ENCODE measurements at places on chromosomes 1 and 21.
A peak's percentile ranks its signal among the peaks of the same experiment; 100 is the strongest.

GRCh38 chr1:156945881-156946661, 25.6 kb downstream of the LRRC71 start:
- no peak for DNase-seq

DNA sequence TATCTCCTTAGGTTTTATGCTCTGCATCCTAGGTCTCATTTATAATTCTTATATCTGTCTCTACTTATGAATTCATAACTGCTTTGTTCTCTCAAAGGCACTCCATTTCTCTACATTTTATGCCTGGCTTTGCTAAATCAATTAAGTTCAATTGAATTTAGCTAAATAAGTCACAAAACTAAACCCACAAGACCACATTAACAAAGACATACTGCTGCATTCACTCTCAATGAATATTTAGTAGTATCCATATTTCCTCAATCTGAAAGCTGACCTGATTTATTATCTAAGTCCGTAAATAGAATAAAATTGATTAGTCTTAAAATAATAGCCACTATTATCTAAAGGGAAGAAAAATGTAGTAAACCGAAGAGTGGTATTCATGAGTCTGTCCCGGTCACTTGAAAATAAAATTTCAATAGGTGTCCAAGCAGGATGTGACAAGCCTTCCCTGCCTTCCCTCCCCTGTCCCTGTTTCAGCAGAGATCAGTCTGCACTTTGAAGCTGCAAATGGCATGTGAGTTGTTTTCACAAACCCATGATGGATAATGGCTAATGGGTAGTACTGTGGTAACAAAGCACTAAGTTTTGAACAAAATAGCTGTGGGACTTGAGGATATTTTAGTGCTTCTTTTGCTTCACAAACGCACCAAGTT, 295.0 kb upstream of the NCAM2 start:
- DNase-seq: no peak

DNA sequence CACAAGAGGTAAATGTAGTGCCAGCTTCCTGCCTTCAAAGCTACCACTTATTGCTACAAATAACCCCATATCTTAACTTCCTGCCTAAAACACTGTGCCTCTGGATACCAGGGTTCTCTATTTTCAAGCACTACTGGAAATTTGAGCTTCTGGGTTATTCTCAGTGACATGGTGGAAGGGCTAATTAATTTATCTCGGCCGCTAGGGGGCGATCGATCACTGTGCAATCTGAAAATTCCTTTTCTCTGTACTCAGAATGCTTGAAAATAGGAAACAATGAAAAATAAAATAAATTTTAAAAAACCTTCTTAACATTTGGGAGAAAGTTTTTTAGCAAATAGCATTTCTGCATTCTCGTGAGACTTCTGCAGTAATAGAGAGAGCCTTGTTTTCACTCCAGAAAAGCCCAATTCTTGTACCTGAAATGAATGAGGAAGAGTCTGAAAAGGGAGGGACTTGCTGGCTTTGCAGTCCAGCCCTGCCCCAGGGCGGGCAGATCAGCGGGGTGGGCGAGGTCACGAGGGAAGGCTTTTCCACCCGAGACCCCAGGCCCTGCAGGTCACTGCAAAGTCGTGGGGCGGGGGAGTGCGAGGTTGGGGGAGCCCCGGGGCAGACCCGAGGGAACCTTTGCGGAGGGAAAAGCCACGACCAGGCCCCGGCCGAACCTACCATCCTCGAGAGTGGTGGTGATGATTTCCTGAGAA, 276.7 kb downstream of the PCP4 start:
- DNase-seq: peak; percentile 82

- DNase-seq: no peak
Measured at GRCh38 chr21:43211760-43212115, 42.9 kb downstream of the CRYAA start.

- no peak for DNase-seq
Measured at GRCh38 chr1:234256359-234256758, 116.9 kb upstream of the COA6 start.

- DNase-seq: no peak
Measured at GRCh38 chr1:9204156-9204720, 30.3 kb upstream of the H6PD start.

DNA sequence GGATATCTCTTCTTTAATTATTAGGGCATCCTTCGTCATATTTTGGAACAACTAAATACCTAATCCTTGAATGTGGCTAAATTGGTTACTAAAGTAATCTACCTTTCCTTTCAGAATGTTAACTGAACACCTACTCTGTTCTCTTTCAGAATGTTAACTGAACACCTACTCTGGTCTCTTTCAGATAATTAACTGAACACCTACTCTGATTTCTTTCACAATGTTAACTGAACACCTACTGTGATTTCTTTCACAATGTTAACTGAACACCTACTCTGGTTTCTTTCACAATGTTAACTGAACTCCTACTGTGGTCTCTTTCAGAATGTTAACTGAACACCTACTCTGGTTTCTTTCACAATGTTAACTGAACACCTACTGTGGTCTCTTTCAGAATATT, 21.9 kb downstream of the RAB7B start:
- DNase-seq: no peak

- DNase-seq: peak; percentile 87
Measured at GRCh38 chr21:37435120-37435519, 68.5 kb downstream of the DYRK1A start.

- no peak for DNase-seq
Measured at GRCh38 chr1:226624526-226624925, 76.0 kb downstream of the STUM start.

DNA sequence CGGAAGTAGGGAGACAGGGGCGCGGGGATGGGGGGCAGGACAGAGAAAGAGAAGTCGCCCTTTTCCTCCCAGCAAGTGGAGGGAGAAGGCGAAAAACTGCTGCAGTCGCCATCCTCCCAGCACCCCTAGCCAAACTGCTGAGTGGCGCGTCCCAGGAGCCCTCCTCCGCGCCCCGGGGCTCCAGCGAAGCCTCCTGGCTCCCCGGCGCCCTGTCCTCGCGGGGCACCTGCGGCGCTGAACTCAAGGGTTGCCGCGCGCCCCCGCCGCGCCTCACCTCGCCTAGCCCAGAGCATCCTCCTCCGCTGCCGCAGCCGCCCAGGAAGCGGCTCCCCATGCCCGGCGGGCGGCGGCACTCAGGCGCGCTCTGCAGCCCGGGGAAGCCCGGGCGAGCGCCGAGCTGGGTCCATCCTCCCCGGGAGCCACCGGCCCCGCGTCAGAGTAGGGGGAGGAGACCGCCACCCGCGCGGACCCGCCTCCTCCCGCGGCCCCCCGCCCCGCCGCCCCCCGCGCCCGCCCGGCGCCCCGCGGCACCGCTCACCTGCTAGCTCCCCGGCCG, at the start of gene DAB1:
DAB1 (minus strand) TSS at position 405 of the 556 bp plus-strand sequence. CDS start 133,030 bp downstream, outside the sequence.
- DNase-seq: no peak

GRCh38 chr21:43723648-43724047, 4.7 kb downstream of the PDXK start:
- DNase-seq: no peak

Data from suppressor macrophage (primary cell).